ENCODE measurements at places on chromosomes 1 and 21.
A peak's percentile ranks its signal among the peaks of the same experiment; 100 is the strongest.

- DNase-seq, result no peak
Observed at GRCh38 chr21:43323244-43324005, 103.5 kb downstream of the SIK1 start.

GRCh38 chr1:183063349-183063748 lies 40.1 kb downstream of the LAMC1 start:
- DNase-seq, result no peak

DNA sequence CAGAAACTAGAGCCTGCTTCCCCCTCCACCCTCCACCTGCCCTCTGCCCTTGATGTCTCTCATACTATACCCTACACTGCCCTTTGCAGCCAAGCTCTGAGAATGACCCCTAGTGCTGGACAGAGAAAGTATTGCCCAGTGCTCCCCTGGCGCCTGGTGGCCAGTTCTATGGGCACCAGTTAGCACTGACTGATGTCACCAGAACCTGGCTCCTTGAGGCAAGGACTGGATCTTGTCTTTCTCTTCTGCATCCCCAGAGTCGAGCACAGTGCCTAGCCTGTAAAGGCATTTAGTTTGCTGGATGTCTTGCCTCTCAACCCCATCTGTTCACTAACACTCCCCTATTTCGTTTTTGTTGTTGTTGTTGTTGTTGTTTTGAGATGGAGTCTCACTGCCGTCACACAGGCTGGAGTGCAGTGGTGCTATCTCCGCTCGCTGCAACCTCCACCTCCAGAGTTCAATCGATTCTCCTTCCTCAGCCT lies 5.9 kb downstream of the PHLDA3 start:
- no peak for DNase-seq

- DNase-seq, result no peak
Observed at GRCh38 chr1:107594536-107594935, 370.4 kb downstream of the VAV3 start.

GRCh38 chr1:186983327-186983726 lies 154.6 kb downstream of the PLA2G4A start:
- DNase-seq, result no peak

- no peak for DNase-seq
Observed at GRCh38 chr1:5507340-5507739, 484.9 kb downstream of the NPHP4 start.

- no peak for DNase-seq
Observed at GRCh38 chr1:95650631-95651030, 416.6 kb downstream of the RWDD3 start.

- no peak for DNase-seq
Observed at GRCh38 chr21:26962621-26963181, 4.2 kb downstream of the ADAMTS5 start.

DNA sequence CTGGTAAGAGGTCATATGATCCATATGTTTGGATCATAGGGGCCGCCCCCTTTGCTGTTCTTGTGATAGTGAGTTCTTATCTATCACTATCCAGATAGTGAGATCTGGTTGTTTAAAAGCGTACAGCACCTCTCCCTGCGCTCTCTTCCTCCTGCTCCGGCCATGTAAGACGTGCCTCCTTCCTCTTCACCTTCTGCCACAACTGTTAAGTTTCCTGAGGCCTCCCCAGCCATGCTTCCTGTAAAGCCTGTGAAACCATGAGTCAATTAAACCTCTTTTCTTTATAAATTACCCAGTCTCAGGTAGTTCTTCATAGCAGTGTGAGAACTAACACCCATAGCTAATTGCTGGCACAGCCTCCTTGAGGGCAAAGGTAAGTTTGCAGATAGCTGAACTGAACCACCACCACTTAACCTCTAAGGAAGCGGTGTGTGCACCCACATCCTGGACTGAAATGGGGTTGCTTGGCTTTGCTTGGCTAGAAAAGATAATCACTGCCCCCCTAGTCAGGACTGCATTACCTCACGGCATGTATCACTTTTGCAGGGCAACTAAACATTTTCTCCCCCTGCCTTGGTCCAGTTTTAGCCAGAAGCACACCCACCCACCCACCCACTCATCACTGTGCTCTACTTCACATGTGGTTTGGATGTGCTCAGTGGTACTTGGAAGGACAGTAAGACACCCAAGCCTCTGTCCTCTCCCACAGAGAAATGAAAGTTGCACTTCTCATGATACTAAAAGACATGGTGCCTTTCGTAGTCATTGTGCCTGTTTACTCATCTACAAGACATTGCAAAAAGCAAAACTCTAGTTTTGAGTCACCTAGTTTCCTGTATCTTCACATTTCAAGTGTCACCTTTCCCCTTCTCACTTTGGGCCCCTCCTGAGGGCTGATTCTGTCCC lies 23.1 kb upstream of the PTAFR start:
- DNase-seq, result peak; percentile 73

DNA sequence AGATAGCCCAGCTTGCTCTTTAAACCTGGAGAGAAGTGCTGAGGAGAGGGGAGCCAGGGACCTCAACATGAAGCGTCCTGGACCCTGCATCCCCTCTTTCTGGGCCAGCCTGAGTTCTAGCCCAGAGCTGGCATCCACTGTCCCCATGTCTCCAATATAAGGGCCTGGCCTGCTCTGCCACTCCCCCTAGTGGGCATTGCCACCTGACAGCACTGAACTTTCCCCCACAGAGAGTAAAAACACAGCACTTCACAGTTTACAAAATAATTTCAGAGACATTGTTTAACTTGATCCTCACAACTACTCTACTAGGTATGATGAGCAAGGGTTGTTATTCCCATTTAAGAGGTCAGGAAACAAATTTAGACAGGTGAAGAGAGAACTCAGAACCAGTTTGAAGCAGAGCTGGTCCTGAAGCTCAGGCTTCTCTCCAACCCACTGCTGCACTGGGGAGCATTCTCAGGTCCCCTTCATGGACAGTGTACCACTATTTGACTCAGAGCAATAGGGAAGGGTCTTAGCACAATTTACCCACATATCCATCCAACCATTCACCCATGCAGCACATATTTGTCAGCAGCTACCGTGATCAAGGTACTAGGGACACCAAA lies 151.2 kb downstream of the DMRTA2 start:
- peak; percentile 24 for DNase-seq

GRCh38 chr1:1517973-1518620 lies 6.1 kb downstream of the ATAD3A start:
- no peak for DNase-seq

DNA sequence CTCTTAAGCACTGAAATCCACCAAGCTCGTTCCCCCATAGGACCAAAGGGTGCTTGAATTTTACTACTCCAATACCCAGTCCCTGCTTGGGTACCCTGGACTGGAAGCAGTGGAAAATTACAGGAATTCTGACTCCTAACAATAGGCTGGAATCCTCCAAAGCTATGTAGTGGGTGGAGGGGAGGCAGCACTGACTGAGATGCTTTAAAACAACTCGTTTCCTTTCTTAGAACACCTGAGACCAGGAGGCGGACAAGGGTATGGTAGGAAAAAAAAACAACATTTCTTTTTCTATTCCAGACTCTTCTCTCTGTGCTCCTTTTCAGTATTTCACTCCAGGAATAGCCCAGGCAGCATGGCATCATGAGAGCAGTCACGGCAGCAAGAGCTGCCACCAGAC lies 2.3 kb downstream of the PEF1 start:
- DNase-seq, result no peak

DNA sequence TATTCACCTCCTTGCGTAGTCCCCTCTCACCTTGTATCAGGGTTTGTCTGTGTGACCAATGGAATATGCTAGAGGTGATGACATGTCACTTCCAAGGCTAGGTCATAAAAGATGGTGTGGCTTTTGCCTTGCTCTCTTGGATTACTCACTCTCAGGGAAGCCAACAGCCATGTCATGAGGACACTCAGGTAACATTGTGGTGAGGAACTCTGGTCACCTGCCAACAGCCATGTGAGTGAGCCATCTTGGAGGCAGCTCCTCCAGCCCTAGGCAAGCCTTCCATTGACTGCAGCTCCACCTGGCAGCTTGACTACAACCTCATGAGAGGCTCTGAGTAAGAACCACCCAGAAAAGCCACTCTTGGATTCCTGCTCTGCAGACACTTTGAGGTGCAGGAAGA lies 11.0 kb upstream of the HEYL start:
- no peak for DNase-seq

DNA sequence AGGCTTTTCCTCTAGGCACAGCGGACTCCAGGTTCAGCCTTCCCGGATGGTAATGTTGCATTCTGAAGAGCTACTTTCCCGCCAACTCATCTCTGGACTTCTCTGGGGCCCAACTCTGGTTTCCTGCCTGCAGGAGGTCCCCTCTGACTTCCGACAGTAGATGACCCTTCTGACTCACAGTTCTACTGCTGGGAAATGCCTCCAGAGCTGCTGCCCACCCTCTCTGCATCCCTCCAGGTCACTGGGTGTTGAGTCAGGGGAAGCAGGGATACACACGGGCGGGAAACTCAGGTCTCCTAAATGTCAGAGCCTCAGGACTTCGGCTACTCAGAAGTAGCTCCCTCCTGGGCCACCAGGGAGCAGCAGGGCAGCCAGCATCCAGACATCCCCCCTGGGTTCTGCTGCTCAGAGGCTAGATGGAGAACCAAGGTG lies 2.1 kb upstream of the KIF21B start:
- peak; percentile 33 for DNase-seq

DNA sequence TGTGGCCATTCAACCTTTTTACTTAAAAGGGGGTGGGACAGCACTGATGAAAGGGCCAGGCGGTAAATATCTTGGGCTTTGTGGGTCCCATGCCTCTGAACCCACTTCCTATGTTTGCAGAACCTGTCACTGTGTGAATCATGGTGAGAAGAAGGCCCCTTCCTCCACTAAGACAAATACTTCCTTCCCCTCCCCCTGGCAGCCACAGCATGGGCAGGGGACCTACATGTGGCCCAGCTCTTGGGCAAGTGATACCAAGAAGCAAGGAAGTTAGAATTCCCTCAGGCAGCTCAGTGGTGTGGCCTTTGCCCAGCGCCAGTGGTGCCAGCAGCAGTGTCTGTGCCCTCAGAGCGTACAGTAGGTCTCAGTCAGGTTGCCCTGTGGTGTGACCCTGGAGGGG lies 168.6 kb downstream of the TRIM33 start:
- DNase-seq, result peak; percentile 28

GRCh38 chr1:246293366-246294121 lies 213.5 kb downstream of the SMYD3 start:
- no peak for DNase-seq

GRCh38 chr1:61097317-61097716 lies 15.0 kb downstream of the NFIA start:
- DNase-seq, result no peak

GRCh38 chr21:20343186-20343585 lies 655.0 kb upstream of the NCAM2 start:
- DNase-seq, result no peak

GRCh38 chr1:9724706-9725476 lies 73.4 kb downstream of the PIK3CD start:
- peak; percentile 79 for DNase-seq

DNA sequence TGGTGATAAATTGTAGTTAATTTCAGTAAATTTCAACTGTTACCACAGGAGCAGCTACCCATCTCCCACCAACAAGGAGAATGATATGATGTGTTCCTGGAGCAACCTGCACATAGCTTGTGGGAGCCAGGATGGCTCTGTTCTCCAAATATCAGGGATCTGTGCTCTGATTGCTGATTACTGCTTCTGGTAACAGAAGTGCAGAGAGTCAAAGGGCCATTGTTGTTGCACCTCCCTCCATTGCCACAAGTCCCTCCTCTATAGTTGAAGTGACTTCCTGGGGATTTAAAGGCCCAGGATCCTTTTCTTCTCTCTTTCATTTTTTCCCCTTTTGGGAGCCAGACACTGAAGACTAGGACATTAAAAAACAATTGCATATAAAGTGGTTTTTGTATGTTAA lies 51.6 kb upstream of the HPDL start:
- no peak for DNase-seq
